Occipital lobe (tissue), 3 donors: ENCODE measurements at places on chromosomes 12 and 14.

- no peak for DNase-seq
Measured at GRCh38 chr12:116582610-116583009, 23.4 kb downstream of the MAP1LC3B2 start.

DNA sequence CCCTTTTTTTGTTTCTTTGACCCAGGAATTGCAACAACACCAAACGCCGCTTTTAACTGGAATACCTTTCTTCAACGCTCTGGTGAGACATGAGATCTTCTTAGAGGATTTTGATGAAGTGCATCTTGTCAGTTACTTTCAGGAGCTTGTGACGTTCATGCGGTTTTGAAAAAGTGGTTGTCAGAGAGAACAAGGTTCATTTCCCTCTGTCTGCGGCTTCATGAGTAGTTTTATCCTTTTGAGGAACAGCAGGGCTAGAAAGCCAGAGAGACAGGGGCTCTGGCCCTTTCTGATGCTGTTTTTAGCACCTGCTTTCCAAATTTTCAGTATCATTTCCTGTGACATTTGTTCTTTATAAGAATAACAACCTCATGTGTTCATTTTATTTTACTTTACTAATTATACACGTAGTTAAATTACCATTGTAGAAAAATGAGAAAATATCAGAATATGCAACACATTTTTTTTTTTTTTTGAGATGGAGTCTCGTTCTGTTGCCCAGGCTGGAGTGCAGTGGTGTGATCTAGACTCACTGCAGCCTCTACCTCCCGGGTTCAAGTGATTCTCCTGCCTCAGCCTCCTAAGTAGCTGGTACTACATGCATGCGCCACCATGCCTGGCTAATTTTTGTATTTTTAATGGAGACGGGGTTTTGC, 61.8 kb downstream of the GLT1D1 start:
- no peak for DNase-seq

- DNase-seq: no peak
Measured at GRCh38 chr12:11497995-11498394, 102.6 kb upstream of the PRB2 start.

- no peak for DNase-seq
Measured at GRCh38 chr12:18811273-18811672, 73.4 kb downstream of the CAPZA3 start.

GRCh38 chr12:113858841-113859386, 107.2 kb downstream of the RBM19 start:
- DNase-seq: no peak

DNA sequence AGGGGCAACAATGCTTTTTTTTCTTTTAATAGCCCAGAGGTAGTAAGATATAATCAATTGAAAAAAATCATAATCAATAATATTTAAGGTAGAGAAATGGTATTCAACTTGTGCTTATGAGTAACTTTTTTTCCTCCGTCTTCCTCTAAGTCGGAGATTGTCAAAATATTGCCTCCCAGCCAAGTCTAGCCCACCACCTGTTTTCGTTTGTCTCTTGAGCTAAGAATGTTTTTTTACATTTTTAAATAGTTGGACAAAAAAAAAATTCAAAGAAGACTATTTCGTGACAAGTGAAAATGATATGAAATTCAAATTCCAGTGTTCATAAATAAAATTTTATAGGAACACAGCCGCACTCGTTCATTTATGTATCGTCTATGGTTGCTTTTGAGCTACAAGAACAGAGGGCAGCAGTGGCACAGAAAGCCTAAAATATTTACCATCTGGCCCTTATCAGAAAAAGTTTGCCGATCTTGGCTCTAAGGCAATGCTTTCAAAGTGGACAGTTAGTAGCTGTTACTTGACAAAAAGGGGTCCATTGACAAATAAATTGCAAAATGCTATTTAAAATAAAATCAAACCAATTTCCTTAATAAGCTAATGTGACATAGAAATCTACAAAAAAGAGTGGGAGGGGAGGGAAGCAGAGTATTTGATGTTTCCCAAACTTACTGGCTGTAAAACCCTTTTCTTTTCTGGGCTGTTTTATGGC, 40.8 kb upstream of the MAX start:
- no peak for DNase-seq
